ENCODE measurements at places on chromosomes 11 and 22. TPM values are rescaled to one million over a fixed set of nuclear protein-coding genes. Genes with fewer than 3 reads are reported as not detected.

Gene KDM4E
- total RNA-seq: not detected

Gene RIN1
- 68.2 TPM for total RNA-seq

Gene DERL3
- total RNA-seq: 0.37 TPM

Gene VSTM5
- 0.37 TPM for total RNA-seq

Gene TPBGL
- total RNA-seq: not detected

Gene LIF
- 1.5 TPM for total RNA-seq

Gene BRMS1
- total RNA-seq: 39.7 TPM

Gene TECTA
- total RNA-seq: 0.73 TPM

Gene LARGE1
- 12.1 TPM for total RNA-seq

Gene DUSP18
- total RNA-seq: 10.3 TPM

Data from subcutaneous preadipocyte (primary cell).